ENCODE measurements at places on chromosomes 1 and 21.

GRCh38 chr1:12409681-12410080 lies 179.9 kb downstream of the VPS13D start:
- no peak for DNase-seq

DNA sequence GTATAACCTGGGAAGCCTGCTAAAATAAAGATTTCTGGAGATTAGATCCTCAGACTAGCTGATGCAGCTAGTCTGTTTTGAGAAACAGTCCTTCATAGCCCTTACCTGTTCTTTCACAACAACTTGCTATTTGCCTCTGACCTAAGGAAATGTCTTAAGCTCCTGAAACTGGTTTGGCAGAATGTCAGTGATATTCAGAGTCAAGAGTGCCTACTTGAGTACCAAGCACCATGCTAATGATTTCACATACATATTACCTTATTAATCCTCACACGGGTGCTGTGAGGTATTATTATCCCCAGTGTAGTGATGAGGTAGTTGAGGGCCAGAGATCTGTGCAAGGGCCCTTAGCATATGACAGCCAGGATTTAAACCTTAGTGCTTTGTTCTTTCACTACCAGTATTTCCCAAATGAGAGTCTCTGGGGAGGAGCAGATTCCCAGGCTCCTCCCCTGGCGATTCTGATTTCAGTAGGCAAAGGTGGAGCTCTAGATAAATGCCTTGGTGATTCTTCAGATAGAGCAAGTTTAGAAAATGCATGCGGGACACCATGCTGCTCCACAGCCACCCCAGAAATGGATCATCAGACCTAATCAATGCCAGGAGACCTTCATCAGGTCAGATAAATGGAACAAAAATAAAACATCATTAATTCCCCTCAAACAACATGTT lies 47.4 kb upstream of the WNT2B start:
- DNase-seq: no peak

GRCh38 chr1:169576935-169577331 lies 9.3 kb downstream of the F5 start:
- no peak for DNase-seq

GRCh38 chr21:25970254-25970930 lies 200.2 kb downstream of the APP start:
- no peak for DNase-seq

GRCh38 chr1:3678361-3679097 lies 26.2 kb downstream of the TP73 start:
- DNase-seq: peak; percentile 22

GRCh38 chr1:195878478-195878877 lies 729.8 kb downstream of the KCNT2 start:
- no peak for DNase-seq
